Activated CD4-positive, alpha-beta T cell treated with anti-CD3 and anti-CD28 coated beads for 1 hour (primary cell): ENCODE measurements at places on chromosomes 6 and 20.

DNA sequence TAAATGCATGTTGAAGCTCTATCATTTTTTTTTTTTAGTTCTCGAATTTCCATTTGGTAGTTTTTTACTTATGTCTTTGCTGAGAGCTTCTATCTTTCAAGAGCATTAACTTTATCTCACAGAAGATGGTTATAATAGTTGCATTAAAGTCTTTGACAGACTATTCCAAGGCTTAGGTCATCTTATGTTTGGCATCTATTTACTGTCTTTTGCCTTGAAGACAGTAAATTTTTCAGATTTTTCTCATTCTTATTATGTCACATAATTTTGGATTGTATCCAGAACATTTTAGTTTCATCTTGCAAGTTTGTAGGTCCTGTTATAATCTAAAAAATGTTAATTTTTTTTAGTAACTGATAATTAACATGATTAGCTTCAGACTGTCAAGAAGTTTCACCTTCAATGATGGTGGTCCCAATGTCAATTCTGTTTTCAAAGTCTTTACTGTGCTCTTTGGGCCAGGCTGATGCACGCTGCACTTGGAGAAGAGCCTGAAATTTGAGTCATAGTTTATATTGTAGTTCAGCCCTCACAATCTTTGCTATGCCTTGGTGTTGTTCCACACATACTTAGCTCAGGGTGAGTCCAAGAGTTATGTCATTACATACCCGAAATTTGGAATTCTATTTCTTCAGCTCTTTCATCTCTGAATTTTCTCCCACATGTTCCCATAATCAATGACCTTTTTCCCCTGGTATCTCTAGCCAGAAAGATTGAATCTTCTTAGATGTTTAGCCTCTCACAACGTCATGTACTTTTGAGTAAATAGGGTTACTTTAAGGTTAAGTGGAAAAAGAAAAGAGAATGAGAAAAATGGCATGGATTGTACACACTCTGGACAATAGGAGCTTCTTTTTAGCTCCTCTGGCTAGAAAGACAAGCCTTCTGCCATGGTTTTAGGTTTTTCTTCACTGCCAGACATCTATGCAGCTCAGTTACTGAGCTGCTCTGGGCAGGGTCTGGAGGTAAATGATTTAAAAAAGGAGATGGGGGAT, 110.3 kb upstream of the BTBD3 start:
- DNase-seq: no peak

DNA sequence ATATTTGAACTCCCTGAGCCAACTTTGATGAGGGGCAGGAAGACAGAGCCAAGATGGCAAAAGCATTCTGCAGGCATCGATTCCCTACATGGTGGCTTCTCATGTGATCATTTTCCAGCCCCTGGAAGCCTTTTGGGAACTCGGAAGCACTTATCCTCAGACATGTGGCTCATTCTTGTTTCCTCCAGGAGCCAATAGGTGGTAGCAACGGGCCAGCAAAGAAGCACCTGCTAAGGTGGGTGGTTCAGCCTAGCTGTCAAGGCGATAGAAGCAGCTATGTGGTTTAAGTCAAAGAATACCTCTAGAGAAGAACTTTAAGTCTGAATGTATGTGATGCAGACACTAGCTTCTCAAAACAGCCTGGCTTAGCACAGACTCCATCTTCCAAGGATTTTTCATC, 64.9 kb upstream of the PAX1 start:
- DNase-seq: no peak

DNA sequence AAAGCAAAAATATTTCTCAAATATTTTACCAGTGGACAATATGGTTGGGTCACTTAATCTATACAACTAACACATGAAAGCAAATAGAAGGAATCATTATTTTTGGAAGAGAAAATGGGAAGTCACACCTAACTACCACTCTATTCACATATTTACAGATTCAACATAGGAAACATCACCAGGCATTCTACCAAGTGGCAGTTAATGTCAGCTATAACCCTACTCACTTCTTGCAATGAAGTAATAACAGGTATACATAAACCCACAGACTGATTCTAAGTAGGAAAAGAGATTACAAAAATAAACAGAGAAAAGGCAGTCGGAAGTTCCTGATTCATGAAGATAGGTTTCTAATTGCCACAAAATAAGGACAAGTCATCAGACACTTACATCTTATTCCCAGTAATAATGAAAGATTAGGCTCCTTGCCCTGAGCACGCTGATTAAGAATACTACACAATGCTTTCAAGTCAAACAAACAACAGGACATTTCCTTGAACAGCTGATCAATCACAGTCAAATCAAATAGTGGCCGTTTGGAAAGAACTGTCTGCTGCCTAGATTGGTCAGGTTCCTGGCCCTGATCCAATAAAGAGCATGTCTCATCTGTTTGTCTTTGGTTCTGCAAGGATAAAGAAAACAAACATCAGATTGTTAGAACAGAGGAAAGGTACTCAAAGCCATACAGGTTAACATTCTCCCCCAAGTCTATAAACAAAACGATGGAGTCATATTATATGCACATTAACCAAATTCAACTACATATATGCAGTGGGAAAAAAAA, 79.2 kb upstream of the PLN start:
- DNase-seq: no peak

GRCh38 chr20:23311947-23312506, 38.6 kb upstream of the NXT1 start:
- DNase-seq: no peak

GRCh38 chr6:35589201-35589739, 76.6 kb upstream of the TULP1 start:
- no peak for DNase-seq

DNA sequence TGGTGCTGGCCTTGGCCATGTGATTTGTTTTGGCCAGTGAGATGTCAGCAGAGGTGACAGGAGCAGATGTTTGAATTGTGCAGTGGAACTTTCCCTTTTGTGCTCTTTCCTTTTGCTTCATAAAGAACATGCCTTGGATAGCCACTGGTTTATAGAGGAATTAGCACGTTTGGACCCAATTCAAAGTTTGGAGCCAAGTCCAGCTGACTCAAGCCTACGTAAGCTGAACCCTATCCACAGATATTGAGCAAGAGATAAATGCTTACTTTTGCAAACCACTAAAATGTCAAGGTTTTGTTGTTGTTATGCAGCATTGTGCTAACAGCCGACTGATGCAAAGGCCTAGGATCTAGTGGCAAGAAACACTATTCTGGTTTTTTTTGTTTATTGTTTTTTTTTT, 230.9 kb upstream of the CITED2 start:
- DNase-seq: no peak

- no peak for DNase-seq
These were observed 306.7 kb downstream of the RNF144B start for GRCh38 chr6:18693881-18694280.

GRCh38 chr20:41218466-41218865, 81.1 kb downstream of the PLCG1 start:
- DNase-seq: no peak

DNA sequence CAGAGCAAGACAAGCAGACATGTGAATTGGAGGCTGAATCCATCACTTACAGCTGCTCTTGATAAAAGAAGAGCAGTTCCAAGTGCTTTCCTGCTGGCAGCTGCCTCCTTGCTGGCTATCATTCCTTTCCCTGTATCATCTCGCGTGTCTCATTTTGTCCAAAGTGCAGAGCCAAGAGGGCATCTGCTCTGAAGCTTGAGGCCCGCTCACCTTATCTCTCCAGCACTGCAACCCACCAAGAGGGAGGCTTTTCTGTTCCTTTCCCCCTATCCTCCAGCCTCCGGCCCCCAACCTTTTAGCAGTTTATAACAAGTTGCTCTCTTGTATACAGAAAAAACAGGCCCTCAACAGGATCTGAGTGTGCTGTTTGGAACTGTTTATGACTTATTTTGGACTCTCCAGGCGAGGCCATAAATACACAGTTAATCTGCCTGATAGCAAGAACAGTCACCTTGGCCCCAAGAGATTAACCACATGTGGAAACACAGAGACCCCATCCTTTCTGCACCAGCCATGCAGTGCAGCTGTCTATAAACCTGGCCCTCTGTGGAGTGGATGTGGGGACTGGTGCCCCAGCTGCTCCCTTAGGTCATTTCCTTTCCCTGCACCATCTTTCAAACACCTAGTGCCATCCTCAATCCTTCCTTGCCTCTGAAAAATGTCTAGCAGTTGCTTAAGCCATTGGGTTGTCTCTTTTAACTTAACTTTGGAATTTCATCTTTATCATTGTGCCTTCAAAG, 172.5 kb upstream of the FERMT1 start:
- DNase-seq: no peak

DNA sequence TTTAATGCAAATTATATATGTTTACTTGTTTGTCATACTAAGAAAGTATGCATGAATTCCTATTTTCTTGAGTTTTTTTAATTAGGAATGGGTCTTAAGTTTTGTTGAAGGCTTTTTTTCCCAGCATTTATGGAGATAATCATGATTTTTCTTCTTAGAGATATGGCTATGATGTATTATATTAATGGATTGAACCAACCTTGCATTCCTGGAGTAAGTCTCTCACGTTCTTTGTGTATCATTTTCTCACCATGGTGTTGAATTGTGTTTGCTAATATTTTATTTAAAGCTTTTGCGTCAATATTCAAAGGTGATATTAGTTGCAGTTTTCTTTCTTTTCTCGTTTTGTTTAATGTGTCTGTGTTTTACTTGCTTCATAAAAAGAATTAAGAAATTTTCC, 48.4 kb upstream of the SLC35D3 start:
- no peak for DNase-seq

GRCh38 chr6:69780585-69781178, 16.1 kb downstream of the LMBRD1 start:
- no peak for DNase-seq

- DNase-seq: no peak
These were observed 43.1 kb upstream of the NAA20 start for GRCh38 chr20:19973961-19974629.

- no peak for DNase-seq
These were observed 3.4 kb downstream of the TFAP2B start for GRCh38 chr6:50822078-50822476.

DNA sequence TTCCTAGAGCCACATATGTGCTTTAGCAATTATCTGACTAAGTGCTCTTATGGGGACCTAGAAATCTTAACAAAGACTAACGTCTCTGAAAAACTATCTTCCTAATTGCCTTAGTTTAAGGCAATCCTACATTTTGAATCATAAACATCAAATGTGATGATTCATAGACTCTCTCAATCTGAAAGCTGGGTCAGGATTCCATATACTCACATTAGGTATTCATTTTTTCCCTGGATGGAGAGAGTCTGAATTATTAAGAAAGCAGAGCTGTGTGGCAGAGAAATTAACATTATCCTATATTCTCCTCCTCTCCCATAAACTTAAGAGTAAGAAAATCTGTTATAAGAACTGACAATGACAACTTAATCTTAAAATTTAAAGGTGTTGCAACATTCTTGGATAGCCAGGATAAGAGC, 1.6 kb upstream of the PRL start:
- DNase-seq: no peak

GRCh38 chr6:165899611-165900010, 236.6 kb upstream of the PDE10A start:
- no peak for DNase-seq

- DNase-seq: no peak
These were observed 70.2 kb downstream of the HFE start for GRCh38 chr6:26157251-26158075.

DNA sequence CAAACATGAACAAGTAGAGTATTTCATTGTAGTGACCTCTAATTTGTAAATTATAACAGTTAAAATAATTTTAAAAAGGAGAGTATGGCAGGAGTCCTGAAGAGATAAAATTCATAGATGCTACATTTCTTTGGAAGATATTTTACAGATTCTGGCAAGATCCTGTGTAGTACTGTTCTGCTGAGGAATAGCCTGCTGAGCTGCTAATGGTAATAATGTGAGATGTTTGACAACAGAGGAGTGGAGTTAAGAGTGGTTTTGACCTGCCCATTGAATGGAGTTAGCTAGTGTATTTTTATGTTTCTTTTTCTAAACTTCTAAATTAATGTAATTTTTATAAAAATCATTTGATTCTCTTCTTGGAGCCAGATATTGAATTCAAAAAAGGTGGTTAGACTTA, 11.8 kb downstream of the CLVS2 start:
- no peak for DNase-seq

- DNase-seq: no peak
These were observed 919.6 kb downstream of the KIF16B start for GRCh38 chr20:15653396-15654207.

DNA sequence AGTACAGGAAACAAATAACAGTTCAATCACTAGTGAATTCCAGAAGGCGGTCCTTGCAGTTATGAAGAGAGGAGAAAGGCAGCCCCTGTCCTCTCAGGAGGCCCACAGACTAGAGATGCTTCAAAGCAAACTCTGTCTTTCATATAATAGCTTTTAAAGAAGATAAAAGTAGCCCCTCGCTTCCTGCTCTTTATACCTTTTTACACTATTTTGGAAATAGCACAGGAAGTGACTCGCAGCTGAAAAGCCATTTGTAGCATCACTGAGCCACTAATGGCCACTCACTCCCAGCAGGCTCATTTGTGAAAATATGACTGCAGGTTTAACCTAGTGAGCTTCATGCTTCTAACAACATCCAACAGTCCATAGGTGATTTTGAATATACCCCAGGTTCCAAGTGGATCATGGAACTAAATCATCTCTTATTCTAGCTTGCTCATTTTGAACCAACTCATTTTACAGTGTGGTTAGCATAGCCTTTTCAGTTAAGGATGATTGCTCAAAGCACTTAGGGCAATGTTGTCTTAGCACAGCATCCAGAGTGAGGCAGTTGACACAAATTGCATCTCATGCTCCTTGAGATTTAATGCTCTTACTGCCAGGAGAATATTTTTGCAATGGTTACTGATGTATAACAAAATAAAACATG, 136.0 kb upstream of the NRSN1 start:
- no peak for DNase-seq

GRCh38 chr6:117270055-117270842, 4.9 kb downstream of the VGLL2 start:
- no peak for DNase-seq

- no peak for DNase-seq
These were observed 109.8 kb upstream of the EMILIN3 start for GRCh38 chr20:41476446-41476845.
